ENCODE measurements at places on chromosomes 2 and 18. TPM values are rescaled to one million over a fixed set of nuclear protein-coding genes. Genes with fewer than 3 reads are reported as not detected.

The REG1B gene
- total RNA-seq = not detected

DNA sequence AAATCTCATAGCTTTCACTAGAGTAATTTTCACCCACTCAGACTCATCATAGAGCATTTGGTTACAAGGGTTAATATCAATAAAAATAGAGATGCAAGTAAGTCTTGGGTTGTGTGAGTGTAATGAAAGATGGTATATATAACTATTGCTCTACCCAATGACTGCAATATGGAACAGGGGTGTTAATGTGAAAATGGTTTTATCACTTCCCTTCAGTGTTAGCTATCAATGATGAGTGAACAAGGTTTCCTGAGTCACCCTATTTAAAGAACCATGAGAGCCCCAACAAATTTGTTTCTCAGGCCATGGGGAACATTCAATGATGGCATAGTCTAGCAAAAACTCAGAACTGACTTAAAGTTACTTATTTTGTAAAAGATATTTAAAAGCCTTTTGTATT, 1133.6 kb upstream of the ZEB2 start:
- H3K27ac ChIP-seq = no peak overlapping the region
- no peak for DNase-seq
- H3K36me3 ChIP-seq = no peaks in the 10 kb centered on the region

DNA sequence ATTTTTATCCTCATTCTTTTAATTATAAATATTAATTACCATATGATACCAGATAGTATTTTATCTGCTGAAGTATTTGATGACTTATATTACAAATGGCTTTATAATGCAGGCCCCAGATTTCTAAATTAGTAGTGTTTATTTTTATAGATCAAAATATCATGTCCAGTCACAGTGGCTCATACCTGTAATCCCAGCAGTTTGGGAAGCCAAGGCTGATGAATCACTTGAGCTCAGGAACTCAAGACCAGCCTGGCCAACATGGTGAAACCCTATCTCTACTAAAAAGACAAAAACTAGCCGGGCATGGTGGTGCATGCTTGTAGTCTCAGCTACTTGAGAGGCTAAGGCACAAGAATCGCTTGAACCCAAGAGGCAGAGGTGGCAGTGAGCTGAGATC, 100.1 kb upstream of the ARHGAP15 start:
- no peak overlapping the region for H3K27ac ChIP-seq
- no peaks in the 10 kb centered on the region for H3K27me3 ChIP-seq
- DNase-seq = no peak
- no peaks in the 10 kb centered on the region for H3K4me1 ChIP-seq
- H3K4me3 ChIP-seq = no peak overlapping the region

DNA sequence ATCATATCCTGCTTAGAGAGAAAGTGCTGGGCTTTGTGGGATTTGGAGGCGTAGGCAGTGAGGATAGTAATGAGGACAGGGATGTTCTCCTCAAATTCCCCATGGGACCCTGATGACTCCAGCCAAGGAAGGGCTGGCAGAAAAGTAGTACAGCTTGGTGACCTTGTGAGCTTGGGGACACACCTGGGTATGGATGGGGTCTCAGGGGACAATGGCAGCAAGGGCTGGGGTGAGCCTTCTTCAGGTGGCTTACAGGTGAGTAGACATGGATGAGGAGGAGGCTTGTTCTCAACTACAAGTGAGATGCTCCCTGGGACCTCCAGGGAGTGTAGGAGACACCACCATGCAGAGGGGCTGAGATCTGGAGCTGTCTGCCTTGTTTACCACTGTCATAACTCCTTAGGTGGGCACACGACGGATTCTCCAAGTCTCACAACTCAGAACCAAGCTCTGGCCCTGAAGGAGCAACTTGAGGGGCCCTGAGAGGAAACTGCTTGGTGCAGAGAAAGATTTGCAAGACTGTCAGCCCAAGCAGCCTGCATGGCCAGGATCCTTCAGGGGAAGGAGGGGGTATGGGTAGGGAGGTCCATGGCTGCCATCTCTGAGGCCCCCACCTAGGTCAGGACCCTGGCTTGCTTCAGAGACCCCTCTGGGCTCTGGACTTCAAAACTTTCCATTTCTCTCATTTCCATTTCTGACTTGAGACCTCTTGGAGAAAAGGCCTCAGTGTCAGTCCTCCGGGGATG, 262.8 kb downstream of the DYSF start:
- no peaks in the 10 kb centered on the region for H3K27me3 ChIP-seq
- H3K27ac ChIP-seq = no peak overlapping the region
- H3K36me3 ChIP-seq = no peaks in the 10 kb centered on the region
- DNase-seq = no peak
- H3K4me1 ChIP-seq = no peaks in the 10 kb centered on the region
- no peak overlapping the region for H3K4me3 ChIP-seq

The MROH2A gene
- total RNA-seq = not detected

GRCh38 chr2:24513281-24514071, 22.4 kb downstream of the NCOA1 start:
- no peak overlapping the region for H3K27ac ChIP-seq
- peaks cover 9% of the 10 kb centered on the region for H3K4me1 ChIP-seq
- H3K4me3 ChIP-seq = no peak overlapping the region
- no peak for DNase-seq
- H3K27me3 ChIP-seq = no peaks in the 10 kb centered on the region
- H3K36me3 ChIP-seq = no peaks in the 10 kb centered on the region

GRCh38 chr2:234745347-234745746, 206.5 kb upstream of the SH3BP4 start:
- no peak overlapping the region for H3K4me3 ChIP-seq
- no peak for DNase-seq
- no peak overlapping the region for H3K27ac ChIP-seq
- no peaks in the 10 kb centered on the region for H3K27me3 ChIP-seq
- H3K4me1 ChIP-seq = no peaks in the 10 kb centered on the region
- H3K36me3 ChIP-seq = no peaks in the 10 kb centered on the region

DNA sequence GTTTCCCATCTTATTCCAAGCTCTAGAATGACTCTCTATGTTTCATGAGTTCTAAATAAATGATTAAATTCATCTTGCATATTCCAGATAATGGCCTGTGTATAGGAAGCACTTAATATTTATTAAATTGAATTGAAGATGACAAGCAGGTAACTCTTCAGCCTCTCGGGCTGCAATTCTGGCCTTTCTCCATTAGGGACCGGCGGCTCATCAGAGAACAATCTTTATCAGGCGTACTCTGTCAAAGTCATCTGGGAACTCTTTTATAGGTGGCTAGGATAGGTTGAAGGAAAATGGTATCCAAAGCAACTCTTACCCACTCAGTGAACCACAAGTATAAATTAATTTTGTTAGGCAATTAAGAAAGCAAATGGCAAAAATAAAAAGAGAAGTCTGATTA, 308.5 kb downstream of the NOL4 start:
- H3K4me1 ChIP-seq = no peaks in the 10 kb centered on the region
- H3K4me3 ChIP-seq = no peak overlapping the region
- no peak overlapping the region for H3K27ac ChIP-seq
- no peaks in the 10 kb centered on the region for H3K36me3 ChIP-seq
- DNase-seq = no peak
